ENCODE measurements at places on chromosomes 5 and 9.
A peak's percentile ranks its signal among the peaks of the same experiment; 100 is the strongest.

GRCh38 chr5:176162198-176162597 lies 76.0 kb upstream of the SIMC1 start:
- peak; percentile 4 for DNase-seq

DNA sequence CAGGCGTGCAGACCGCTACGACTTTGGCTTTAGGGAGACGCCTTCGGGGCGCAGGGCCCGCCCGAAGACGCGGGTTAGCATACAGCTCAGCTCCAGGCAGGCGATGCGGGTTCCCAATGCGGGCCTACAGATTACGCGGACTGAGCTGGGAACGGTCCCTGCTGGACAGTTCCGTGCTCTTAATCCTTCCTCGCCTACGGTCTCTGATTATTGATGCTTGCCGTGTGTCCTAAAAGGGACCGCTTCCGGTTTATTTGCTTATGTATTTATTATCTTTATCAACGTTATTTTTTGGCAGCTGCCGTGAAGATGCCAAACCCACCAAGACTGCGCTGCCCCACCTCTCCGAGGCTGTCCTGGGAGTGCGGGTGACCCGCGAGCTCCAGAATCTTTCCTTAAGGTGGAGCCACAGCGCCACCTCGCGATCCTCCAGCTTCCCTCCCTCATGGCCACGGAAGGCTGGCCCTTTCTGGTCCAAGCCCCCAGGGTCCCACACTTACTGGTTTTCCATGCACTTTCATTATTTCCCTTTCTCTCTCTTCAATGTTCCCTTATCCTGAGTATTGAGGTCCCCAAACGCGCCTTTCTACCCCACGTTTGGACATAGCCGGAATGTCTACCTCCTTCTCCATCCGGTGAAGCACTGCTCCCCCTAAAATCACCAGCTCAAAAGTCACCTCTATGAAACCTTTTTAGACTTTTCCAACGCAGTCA lies 7.0 kb upstream of the EBF1 start:
- peak; percentile 55 for DNase-seq

DNA sequence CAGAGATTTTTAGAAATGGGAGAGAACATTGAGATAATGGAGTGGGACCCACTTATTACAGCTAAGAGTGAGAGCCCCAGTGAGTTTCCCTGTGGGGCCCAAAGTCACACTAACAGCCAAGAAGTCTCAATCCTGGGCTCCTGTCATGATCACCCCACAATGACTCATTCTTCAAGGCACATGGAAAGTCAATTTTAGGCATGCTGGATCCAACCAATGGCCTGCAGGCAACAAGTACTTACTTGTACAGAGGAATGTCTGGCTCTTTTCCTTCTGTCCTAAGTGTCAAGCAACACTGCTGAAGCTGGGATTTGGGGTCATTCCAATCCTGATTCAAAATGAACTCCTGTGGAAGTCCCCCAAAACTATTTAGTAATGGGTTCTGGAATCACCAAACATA lies 123.1 kb downstream of the DROSHA start:
- DNase-seq: no peak

- no peak for DNase-seq
Observed at GRCh38 chr5:76602094-76602726, 21.0 kb downstream of the F2RL2 start.

- no peak for DNase-seq
Observed at GRCh38 chr9:116155698-116156039, 2.1 kb downstream of the PAPPA start.

GRCh38 chr5:116395631-116396203 lies 178.9 kb downstream of the SEMA6A start:
- DNase-seq: no peak

DNA sequence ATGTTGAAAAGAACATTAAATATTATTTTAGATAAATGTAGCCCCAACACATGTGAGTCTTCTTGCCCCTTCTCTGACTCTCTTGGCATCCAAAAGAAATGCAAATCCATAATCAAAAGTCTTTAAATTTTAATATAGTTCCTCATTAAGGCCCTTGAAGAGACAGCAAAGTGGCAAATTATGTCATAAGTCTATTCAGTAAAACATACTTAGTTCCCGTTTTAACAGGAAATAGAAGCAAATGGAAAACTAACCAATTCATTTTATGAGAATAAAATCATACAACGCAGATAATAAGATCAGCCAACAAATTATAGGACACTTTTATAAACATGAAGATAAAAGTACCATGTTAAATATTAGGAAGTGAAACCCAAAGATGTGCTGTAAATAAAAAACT lies 20.1 kb upstream of the IFNB1 start:
- no peak for DNase-seq

DNA sequence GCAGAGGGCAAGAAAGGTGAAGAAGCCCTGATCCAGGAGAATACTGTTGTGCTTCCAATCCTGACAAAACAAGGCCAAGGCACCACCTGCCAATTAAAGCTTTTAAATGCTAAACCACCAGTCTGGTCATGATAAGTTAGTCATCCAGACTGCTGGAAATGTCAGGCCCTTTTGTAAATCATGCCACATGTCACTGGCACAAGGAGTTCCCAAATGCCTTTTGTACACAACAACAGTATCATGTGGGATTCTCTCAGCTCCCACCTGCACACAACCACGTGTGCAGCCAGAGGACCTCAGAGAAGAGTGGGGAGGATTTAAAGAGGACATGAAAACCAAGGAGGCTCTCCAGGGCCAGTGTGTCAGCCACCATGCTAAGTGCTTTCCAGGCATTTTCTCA lies 99.3 kb downstream of the CDK5RAP2 start:
- DNase-seq: no peak

GRCh38 chr9:137115394-137116026 lies 977 bp upstream of the DPP7 start:
- no peak for DNase-seq

- DNase-seq: no peak
Observed at GRCh38 chr9:3912280-3912679, 386.5 kb upstream of the RFX3 start.

DNA sequence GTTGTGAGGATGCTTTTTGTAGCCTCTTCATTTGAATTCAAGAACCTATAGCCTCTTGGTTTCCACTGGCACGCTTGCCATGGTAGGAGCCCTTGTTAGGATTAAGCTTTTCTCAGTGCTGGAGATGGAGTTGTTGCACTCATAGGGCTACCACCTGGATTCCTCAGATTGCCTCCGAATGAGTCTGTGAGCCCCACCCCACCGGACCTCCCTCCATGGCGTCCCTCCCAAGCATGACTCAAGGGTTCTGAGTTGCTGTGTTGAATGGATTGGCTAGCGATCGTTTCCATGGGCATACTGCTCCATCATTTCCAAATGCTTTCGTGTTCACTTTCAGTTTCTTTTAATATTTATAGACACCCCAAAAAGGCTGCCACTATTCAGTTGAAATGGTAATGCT lies 69.9 kb downstream of the DAPK1 start:
- DNase-seq: no peak

DNA sequence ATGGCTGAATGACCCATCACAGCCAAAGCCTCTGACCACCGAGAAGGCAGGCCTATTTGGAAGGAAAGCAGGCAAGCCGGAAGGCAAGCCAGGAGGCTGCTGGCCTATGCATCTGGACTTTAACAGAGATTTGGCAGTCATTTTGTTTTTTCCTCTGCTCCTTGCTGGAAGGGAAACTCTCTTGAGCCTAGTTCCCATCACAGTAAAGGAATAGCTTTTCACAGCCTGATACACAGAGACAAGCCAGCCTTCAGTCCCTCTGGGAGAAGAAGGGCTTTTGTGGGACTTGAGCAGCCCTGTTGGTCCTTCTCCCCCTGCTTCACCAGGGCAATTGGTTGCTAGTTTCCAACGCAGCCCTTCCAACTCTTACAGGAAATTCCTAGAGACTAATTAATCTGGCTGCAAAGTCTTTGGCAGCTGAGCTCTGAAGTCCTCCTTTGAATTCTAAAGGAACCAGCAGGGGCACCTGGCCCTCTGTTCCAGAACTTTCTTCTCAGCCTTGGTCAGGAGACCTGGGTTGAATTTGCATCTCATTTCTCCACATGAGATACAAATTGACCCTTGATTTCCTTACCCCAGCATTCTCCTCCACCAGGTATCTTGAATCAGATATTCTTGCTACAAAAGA lies 157.3 kb upstream of the EPB41L4A start:
- peak; percentile 57 for DNase-seq

DNA sequence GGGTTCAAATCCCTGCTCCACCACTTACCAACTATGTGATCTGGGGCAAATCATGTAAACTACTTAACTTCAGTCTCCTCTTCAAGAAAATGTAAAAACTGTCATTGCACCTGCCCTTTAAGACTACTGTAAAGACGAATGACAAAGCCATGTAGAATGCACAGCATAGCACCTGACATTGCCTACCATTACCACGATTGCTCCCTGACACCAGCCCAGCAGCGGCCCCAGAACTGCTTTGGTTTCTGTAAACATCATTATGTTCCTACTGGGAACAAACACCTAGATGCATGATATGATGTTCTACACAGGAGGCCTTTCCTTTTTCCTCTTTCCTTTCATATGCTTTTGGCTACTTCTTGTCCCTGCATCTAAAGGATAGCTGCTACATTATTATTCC lies 23.1 kb upstream of the PLPP6 start:
- no peak for DNase-seq

GRCh38 chr5:95554331-95554646 lies 488 bp downstream of the SKIC3 start:
- no peak for DNase-seq

DNA sequence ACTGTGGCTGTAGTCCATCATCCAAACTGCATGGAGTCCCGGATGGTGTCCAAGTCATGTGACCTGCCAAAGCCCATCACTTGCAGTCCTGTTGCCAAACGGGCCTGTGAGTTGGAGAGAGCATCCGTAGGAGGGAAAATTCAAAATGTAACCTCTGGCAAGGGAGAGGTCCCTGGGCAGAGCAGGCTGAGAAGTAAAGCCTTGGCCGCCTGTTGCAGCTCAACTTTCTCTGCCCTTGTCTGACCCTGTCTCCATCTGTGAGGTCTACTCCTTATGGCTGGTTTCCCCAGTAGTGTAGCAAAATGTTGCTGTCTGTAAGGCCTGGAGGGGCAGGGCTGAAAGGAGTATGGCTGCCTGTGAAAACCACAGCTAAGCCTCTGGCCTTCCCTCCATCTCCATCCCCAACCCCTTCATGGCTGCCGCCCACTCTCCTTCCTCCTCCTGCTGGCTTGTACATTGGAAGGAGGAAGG lies 163.5 kb downstream of the SEMA6A start:
- peak; percentile 53 for DNase-seq

DNA sequence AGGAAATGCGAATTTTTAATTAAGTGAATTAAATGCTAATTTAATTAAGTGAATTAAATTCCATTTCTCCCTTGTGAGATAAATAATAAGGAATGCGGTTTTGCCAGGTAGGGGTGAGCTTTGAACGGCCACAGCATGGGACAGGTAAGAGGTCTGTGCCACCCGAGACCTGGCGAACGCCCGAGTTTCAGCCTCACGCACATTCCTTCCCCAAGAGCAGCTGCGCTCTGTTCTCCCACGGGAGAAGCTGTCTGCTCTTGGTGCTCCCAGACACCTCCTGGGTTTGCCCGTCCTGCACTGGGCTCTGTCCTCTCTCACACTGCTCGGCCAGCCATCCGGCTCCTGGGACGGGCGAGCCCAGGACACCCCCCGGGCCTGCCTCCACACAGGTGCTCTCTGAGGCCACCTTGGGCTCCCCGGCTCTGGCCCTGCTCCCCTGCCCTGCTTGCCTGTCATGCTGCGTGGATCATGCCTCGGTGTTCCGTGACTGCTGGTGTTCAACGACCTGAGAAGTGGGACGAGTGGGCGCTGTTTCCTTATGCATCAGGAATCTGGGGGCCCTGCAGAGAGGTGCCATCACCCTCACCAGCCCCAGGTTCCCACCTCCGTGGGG lies 13.7 kb upstream of the CAMSAP1 start:
- DNase-seq: no peak

GRCh38 chr5:151577566-151577965 lies 13.6 kb downstream of the FAT2 start:
- peak; percentile 27 for DNase-seq

DNA sequence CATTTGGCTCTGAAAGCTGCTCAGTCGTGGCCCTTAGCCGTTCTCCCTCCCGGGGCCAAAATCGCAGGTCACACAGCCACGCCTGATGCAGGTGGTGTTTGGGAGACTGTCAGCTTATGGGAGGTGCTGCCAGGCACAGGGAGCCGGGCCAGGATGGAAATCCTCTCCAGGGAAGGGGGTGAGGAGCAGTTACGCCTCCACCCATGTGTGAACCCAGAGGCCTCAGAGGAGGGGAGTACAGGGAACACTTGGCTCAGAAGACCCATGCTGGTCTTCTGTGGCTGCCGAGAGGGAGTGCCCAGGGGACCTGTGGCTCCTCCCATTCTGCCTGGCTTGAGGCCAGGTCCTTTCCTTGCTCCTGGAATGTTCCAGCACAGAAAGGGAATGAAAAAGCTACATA lies 3.6 kb upstream of the OLFM1 start:
- no peak for DNase-seq

- DNase-seq: no peak
Observed at GRCh38 chr5:36575361-36575781, 31.0 kb upstream of the SLC1A3 start.

Data from globus pallidus (tissue), 1 donor.